Naive thymus-derived CD8-positive, alpha-beta T cell (primary cell): ENCODE measurements at places on chromosomes 3 and 15. TPM values are rescaled to one million over a fixed set of nuclear protein-coding genes. Genes with fewer than 3 reads are reported as not detected.

Gene MAP2K5
- 22.5 TPM for polyA plus RNA-seq

Gene NANOGP8
- polyA plus RNA-seq: not detected

Gene MCF2L2
- 0.17 TPM for polyA plus RNA-seq

Gene TNFSF10
- polyA plus RNA-seq: 16.1 TPM

DNA sequence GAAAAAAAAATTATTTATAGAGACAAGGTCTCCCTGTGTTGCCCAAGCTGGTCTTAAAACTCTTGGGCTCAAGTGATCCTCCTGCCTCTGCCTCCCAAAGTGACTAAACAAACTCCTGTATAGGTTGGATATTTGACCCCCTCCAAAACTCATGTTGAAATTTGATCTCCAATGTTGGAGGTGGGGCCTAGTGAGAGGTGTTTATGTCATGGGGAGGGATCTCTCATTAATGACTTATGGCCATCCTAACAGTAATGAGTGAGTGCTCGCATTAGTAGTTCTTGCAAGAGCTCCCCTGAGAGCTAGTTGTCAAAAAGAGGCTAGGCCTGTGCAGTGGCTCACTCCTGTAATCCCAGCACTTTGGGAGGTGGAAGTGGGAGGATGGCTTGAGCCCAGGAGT, 141.2 kb downstream of the STT3B start:
- no peaks in the 10 kb centered on the region for H3K4me1 ChIP-seq
- no peak for DNase-seq
- H3K27me3 ChIP-seq: peaks cover 12% of the 10 kb centered on the region
- no peak overlapping the region for H3K4me3 ChIP-seq
- no peak overlapping the region for H3K27ac ChIP-seq
- H3K36me3 ChIP-seq: no peaks in the 10 kb centered on the region

DNA sequence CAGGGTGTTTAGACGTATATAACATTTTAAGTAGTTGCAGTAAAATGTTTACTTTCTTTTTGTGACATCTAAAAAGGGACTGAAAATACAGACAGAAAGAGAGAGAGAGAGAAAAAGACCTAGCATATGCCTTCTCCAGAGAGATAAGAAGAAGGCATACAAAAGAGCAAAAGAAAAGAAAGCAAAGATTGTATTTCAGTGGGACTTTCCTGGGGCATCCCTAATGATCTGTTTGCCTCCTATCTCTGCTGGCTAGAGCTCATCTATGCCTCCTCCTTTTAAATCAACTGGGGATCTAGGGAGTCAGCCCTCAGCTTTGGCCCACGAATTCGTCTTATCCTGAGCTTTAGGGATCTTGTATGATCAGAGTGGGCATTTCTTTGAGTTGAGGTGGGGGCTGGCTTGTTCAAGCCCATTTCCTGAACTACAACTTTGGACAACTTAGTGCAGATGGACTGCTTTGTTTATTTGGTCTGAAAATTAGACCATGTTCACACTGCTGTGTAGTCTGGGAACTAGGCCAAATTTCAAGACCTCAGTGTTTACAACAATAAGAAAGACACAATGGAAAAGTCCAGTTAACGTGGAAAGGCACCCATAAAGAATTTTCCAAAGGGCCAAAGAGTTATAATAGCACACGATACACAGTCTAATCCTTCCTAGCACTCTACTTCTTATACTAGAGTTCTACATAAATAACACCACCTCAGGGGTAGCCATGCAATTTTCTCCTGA, 61.0 kb downstream of the ATP8B4 start:
- H3K27ac ChIP-seq: no peak overlapping the region
- no peak for DNase-seq
- H3K4me3 ChIP-seq: no peak overlapping the region
- H3K27me3 ChIP-seq: peaks cover 19% of the 10 kb centered on the region
- no peaks in the 10 kb centered on the region for H3K36me3 ChIP-seq
